ENCODE measurements at places on chromosomes 2 and 18.
A peak's percentile ranks its signal among the peaks of the same experiment; 100 is the strongest.

DNA sequence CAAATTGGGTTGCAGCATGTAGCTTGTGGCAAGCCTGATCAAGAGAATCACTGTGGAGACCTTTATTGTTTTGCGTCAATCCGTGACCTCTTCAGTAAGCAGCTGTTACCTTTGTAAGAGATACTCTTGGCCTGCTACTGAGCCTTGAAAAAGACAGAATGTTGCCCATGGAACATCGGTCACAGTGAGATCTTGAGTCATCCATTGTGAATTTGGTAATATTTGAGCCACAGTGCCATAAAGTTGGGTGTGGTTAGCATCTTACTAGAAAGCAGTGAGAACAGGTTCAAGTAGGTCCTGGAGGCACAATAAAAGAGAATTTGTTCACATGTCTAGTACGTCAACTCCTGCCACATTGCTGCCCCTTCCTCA lies 12.7 kb upstream of the EFR3B start:
- no peak for DNase-seq

GRCh38 chr2:196248467-196249094 lies 77.2 kb upstream of the STK17B start:
- no peak for DNase-seq

DNA sequence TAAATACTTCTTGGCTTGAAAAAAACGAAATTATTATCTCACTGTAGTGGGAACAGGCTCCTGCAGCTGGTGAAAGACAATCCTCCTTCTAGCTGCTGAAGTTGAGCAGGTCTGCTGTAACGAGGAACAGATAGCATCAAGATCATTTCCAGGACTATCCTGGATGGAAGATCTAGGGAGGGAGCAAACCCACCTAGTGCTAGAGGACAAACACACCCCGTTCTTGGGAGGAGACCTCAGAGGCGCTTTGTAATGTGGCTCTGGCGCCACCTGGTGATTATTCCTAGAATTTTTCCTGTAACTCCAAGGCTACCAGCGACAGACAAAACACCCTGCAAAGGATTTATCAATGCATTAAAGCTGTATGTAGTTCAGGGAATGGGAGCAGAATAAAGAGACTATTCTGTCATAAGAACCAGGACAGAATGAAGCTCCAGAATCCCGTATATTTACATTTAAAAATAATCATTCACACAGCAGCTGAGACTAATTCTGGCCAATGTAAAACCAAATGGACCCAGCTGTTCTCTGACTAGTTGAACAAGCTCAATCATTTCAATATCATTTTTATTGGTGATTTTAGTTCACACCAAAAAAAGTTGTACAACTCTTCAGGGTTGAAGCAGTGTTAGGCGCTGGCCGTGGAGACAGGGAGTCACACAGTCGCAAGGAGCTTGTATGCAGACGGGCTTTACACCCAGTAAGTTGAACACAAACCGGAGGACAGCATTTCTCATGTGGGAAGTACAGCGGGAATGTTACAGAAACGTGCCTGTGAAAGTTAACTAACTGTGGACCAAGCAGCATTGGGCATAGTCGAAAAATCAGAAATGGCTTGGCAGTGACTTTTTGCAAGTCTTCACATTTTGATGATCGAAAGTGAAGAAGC lies 290.3 kb downstream of the TRIB2 start:
- DNase-seq, result peak; percentile 51

DNA sequence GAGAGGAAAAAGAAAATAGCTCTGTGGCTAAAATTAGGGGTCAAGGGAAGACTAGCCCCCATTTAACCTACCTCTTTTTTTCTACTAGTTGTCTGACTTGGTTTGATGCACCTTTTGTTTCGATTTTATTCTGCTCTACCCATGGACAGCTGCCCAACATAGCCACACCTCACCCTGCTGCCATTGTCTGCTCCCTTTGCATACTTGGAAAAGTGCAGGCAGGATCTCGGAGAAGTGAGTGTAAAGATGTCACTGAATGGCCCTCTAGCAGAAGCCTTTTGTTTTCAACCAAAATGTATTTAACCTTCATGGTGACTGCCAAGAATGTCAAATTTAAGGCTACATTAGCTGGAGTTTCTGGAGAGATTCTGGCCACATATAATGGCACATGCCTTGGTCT lies 62.9 kb downstream of the SETBP1 start:
- DNase-seq, result no peak

DNA sequence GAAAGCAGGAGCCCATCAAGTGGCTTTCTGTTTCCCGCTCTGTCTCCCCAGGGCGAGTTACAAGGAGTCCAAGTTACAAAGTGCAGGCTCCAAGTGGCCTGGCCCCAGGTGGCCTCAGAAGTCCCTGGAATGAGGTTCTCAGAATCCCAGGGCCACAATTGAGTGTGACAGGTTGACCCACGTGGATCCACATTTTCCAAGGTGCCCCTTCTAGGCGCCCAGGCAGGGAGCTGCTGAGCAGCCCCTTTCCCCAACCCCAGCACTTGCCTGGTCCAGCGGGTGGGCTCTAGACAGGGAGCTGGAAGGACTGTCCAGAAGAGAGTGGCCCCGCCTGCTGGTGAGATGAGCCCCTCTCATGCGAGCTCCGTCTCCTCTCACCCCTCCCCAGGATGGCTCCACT lies 253.4 kb downstream of the CYP26B1 start:
- no peak for DNase-seq

- DNase-seq, result no peak
Measured at GRCh38 chr18:58235001-58235436, 191.0 kb downstream of the NEDD4L start.

DNA sequence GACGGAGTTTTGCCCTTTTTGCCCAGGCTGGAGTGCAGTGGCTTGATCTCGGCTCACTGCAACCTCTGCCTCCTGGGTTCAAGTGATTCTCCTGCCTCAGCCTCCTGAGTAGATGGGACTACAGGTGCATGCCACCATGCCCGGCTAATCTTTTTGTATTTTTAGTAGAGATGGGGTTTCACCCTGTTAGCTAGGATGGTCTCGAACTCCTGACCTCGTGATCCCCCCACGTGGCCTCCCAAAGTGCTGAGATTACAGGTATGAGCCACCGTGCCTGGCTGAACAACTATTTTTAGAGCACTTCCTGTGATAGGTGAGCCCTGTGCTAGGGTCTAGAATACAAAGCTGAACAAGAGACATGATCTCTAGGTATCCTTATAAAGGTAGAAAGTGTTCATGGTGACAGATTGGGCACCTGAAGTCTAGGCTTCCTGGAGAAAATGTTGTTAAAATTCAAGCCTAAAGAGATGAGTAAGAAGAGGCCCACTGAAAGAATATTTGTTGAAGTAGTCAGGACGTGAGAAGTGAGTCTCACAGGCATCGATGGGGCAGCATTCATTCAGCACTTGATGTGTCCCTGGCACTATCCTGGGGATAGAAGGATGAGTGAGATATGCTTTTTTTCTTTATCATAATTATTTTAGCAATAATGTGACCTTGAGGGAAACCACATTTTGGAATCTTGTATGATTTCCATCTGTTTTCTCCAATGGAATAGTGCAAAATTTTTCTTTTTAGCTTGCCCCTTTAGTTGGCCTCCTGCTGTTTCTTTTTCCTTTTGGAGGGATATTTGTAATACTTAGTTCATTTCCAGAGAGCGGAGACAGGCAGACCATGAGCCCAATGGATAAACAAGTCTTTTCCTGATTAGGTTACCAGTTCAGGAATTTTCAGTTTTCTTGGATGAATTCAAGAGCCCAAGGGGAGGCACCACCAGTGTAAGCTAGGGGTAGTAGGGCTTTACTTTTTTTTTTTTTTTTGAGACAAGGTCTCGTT lies 5.1 kb downstream of the ZNF236 start:
- DNase-seq, result no peak
